ENCODE measurements at places on chromosomes 2 and 18.

DNA sequence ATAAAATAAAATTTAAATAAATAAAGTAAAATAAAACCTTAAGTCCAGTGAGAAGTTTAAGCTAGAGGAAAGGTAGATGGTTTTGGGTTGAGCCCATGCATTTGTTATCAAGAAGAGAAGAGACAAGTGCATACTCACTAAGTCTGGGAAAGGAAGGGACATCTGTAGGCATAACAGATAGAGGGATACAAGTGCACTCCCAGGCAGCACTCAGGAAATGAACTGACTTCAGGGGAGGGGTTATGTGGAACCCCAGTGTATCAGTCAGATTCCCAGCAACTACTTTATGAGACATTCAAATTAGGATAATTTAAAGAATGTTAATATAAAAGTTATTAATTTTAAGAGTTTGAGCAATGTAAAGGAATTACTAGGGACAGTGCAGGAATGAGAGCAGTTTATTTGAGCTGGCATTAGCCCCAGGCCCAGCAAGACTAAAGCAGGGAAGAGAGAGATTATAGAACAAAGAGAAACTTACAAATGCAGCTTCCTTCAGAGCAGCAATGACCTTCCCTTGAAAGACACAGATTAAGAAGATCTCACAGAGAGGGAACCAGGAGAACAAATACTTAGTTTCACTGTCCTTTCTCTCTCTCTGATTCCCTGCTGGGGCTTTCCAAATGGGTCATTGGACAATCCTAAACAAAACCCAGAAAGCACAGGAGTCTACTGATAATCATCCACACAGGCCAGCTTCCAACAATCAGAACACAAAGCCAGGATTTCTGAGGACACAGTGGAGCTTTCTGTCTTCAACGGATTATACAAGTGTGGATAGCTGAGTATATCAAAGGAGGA is 109.7 kb downstream of the ERBB4 start:
- DNase-seq, result no peak

- no peak for DNase-seq
These were observed 54.0 kb downstream of the PELI1 start for GRCh38 chr2:64090264-64090663.

DNA sequence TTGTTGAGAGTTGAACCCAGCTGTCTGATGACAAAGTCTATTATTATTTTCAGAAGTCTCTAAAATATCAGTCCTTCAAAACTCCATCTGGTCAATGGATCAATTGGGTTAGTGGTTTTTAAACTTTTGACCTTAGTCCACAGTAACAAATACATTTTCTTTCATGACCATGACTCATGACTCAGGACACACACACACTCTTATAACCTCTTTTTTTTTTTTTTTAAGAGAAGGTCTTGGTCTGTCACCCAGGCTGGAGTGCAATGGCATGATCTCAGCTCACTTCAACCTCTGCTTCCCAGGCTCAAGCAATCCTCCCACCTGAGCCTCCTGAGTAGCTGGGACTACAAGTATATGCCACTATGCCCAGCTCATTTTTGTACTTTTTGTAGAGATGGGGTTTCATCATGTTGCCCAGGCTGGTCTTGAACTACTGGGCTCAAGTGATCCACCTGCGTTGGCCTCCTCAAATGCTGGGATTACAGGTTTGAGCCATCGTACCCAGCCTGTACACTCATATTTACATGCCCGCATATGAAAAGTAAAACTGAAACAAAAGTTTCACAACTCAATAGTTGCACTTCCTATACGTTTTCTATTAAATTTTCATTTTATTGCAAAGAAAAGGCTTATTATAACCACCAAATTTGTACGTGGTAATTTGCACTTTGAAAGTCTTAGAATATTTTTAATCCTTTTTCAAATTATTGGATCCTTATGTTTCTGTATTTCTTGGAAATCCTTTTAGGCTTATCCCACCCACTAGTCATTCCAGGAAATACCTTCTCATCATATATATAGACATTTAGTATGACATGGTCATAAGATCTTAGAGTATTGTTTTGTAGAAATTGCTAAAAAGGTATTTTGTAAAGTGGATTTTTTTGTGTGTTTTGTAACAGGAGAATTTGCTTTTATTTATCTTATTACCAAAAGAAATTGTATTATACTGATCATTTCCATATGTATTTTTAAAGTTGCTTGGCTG is 199.0 kb downstream of the LPIN1 start:
- DNase-seq, result no peak

- peak; percentile 47 for DNase-seq
These were observed at the start of gene FKBP1B for GRCh38 chr2:24049485-24050021. FKBP1B (plus strand) TSS chr2:24049741; CDS start chr2:24049850, 109 bp downstream.

GRCh38 chr2:172226244-172227061 is 123.8 kb upstream of the DLX2 start:
- DNase-seq, result no peak

DNA sequence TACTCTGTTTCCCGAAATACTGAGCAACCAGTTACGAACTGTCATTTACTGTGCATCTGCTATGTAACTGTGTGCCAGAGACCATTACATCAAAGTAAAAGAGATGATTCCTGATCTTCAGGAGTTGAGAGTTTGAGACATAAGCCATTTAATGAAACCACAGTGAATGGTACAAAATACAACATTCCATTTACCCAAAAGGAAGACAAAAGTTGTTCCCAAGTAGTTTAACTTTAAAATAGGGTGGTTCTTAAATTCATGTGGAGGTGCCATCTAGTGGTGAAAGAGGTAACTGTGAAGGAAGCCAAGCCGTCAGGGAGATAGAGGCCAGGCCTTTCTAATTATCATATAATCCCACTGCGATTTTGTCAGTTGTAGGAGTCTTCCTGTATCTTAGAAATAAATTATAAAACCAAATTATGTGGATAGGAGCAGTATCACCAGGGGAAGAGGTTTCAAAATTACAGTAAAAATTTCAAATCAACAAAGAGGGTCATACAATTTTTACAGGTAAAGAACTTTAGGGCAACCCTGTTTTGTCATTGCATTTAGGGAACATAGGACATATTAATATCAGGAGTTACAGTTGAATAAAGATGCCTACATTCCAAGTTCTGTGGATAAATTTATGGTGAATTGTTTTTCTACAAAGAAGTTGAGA is 67.7 kb downstream of the EPAS1 start:
- no peak for DNase-seq

DNA sequence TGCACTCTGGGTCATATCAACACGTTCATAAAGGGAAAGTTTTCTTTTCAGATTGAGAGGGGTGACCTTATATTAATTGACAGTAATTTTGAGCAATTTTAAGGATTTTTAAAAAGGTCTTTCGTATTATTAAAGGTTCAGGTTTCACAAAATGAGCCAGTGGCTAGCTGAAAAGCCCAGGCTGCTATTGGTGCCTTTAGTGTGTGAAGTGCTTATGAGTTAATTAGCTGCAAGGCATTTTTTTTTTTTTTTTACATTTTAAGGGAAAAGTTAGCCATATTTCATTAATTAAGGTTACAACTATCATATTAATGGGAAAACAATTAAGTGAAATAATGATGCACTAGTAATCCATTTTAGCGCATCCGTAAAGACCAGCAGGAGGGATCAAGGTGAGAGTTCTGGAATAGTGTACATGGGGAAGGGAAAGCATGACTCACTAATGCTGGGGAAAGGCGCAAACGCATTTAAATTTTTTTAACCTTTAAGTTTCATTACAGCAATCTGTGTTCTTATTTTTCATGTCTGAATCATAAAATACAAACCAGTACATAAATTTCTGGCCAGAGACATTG is 200.0 kb downstream of the ZNF407 start:
- no peak for DNase-seq

DNA sequence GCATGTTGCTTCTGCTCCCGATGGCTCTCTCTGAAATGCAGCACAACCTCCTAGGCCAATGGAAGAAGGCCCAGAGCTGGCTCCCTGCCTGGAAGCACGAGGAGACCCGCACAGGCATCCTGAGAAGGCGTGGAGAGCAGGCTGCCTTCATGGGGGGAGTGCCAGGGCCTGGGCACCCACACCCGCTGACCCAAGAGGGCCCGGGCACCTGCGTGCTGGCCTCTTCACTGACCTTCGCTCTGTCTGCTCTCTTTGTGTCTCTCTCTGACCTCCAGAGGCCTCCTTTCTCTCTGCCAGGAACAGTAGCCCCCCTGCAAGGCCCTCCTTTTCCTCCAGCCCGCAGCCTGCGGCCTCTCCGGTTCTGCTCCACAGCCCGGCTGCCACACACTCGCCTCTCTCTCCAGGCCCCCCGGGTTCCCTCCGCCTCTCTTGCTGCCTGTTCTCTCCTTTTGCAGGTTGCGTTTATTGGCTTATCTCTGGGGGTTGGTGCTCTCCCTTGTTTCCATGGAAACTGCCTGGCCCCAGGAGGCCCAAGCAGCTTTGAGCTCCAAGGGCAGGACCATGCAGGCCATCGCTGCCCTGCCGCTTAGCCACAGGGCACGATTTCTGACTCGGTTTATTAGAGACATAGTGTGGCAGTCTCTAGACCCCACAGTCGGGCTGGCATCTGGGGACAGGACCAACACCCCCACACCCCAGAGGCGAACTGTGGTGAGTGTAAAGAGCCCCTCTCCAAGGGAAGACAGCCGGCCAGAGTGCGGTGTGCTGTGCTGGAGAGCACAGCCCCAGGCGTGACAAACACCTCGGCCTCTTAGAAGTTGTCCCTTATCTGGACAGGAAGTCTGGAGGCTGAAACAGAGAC is 1.7 kb downstream of the MZT2B start:
- no peak for DNase-seq

- DNase-seq, result no peak
These were observed 719.7 kb upstream of the SOX11 start for GRCh38 chr2:4972472-4972871.

DNA sequence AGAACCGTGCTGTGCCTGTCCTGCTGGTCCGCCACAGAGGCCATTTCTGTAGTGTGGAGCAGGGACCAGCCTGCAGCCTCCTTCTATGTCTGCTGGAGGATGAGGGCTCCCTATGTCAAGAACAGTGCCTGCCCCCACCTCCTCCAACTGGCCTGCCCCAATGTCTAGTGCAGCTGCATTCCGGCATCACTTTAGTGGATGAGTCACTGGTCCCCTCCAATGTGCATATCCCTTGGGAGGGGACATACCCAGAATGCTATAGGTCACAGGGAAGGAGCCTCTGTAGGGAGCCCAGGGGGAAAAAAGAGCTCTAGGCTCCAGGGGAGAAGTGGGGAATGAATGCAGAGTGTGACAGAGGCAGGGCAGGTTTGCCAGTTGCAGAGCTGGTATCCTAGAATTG is 219.6 kb downstream of the CELF4 start:
- DNase-seq, result no peak

- no peak for DNase-seq
These were observed 893.5 kb downstream of the SUCLG1 start for GRCh38 chr2:83565626-83566025.

Measured in stimulated activated CD4-positive, alpha-beta T cell treated with anti-CD3 and anti-CD28 coated beads, Interleukin-1b, Interleukin-23, amount 100 ng/mL, for 4 hours (primary cell).